Foreskin melanocyte (primary cell): ENCODE measurements at places on chromosomes 3 and 15.

DNA sequence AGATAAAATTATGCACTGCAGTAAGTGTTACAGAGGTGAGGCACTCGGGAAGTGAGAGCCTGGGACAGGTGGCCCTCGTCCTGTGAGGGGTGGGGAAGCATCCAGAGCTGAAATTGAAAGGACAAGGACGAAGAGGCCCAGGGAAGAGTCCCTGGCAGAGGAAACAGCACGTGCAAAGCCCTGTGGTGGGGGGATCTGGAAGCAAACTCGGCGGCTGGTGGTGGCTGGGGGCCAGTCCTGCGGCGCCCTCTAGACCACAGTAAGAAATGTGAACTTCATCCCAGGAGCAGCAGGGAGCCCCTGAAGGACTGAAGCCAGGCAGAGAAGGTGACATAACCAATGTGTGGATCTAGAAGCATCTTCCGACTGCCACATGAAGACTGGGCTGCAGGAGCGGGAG lies 42.8 kb downstream of the GRIP2 start:
- DNase-seq = no peak

DNA sequence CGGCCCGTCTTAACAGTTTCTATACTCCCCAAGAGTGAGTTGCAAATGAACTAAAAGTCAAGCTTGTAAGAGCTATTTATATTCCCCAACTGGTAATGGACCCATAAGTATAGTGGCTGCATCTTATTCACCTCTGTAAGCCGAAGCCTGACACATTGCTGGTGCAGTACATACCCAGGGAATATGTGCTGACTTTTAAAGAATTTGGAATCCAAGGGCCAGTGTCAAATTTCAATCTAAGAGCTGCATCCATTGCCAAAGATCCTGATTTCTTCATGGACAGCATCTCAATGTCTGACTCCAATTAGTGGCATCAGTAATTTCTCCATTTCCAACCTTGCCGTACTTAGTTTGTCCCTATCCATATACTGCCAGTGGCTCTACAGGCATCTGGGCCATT lies 42.0 kb downstream of the FRMD4B start:
- DNase-seq = no peak

- DNase-seq = no peak
Observed at GRCh38 chr3:128433837-128434165, 32.9 kb downstream of the DNAJB8 start.

- no peak for DNase-seq
Observed at GRCh38 chr15:99021027-99021627, 13.5 kb upstream of the PGPEP1L start.

DNA sequence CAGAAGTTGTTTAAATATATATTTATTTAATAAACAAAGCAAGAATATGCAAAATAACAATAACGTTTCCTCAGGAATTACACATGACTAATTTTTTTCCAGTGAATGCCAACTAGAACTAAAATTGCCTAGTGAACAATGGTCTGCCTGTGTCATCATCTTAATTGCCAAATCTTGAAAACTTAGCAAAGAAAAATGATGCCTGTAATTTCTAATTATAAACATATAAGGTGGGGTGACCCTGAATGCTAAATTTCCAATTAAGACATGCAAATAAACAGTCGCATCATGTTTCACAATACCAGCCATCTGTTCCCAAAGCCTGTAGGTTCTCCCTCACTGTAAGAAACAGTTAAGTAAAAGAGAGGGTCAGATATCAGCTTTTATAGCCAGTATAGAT lies 67.6 kb upstream of the PLCL2 start:
- no peak for DNase-seq

GRCh38 chr3:61857297-61857696 lies 295.9 kb downstream of the PTPRG start:
- DNase-seq = no peak

GRCh38 chr3:7536510-7536909 lies 675.6 kb downstream of the GRM7 start:
- DNase-seq = no peak

GRCh38 chr15:34892963-34893591 lies 76.5 kb downstream of the AQR start:
- no peak for DNase-seq

GRCh38 chr3:126731044-126731443 lies 27.0 kb downstream of the CHCHD6 start:
- DNase-seq = no peak

DNA sequence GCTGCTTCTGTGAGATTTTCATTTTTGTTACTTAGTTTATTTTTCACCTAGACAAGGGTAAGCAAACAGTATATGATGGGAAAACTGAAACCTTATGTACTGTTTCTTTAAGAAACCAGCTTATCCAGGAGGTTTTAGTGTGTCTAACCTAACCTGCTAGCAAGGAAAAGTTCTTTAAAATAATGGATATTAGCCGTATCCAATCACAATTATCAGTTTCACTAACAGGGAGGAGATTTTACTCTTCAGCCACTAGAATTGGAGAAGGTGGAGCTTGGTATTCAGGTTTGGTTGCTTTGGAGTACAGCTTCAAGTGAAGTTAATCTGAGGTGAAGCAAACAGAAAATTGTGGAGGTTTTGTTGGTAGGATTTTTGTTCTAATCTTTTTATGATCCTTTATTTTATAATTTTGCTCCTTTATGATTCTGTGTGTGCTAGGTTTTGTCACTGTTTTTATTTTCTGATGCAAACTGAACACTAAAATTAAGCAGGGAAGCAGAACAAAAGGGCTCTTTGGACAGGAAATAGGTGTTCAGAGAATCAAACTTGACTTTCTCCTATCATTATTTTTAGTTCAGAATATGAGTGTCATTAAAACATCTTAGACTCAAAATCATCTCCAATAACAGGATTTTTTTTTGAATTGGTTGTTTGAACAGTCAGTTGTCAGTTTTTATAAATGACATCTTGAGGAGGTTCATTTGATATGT lies 13.0 kb downstream of the ZFAND6 start:
- DNase-seq = peak; percentile 83

DNA sequence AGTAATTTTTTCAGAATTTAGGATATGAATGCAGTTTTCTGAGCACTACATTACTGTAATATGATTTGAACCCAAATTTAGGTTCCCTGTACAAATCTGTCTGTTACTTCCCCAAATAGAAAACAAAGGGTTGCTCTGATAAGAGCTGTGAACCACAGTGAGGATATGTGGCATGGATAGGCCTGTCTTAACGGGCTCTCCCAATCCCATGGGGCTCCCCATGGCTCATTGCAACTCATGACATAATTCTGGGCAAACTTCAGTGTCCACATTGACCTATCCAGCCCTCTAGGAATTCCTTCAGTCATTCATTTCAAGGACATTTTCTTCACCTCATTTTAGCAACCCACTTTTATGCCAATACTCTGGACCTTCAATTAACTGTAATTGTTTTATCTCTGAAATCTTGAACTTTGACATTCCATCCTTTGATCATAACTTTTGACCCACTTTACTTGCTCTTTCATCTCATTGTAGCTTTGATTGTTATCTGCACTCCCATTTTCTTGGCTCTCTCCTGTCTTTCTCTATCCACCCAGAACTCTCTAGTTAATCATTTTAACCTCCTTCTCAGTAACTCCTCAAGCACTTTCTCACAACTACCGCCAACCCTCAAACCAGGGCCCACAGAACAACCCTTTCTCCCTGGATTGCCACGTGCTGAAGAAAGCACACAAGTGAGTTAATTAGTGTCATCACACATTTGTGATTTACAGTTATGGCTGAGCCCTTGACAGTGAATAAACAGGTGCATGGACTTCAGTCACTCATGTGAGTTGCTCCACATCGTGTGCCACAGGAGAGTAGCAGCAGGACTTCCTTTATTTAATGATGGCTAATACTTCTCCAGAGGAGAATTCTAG lies 94.9 kb upstream of the AADACL2 start:
- DNase-seq = no peak

- no peak for DNase-seq
Observed at GRCh38 chr15:99296386-99296785, 45.1 kb downstream of the LRRC28 start.

DNA sequence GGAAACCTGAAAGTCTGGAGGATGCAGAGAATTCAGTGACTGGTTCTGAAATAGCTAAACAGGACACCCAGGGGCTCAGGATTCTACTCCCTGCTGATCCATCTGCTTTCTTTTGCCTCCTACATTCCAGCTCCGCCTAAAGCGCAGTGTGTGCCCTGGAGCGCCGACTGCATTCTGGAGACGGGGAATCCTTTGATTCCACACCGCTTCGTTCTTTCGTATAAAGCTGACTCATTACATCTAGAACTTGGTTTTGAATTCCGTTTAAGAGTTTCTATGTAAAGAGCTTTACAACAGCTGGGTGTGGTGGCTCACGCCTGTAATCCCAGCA lies 61.8 kb downstream of the SENP2 start:
- no peak for DNase-seq

GRCh38 chr15:22980189-22981050 lies at the start of gene CYFIP1:
TSS of gene CYFIP1 (minus strand) at chr15:22980368. CDS start at chr15:22947285, 33,083 bp downstream.
- peak; percentile 56 for DNase-seq

GRCh38 chr3:1406250-1406649 lies 313.4 kb downstream of the CNTN6 start:
- DNase-seq = no peak

GRCh38 chr3:138407236-138407907 lies 27.0 kb upstream of the ESYT3 start:
- DNase-seq = no peak

- DNase-seq = no peak
Observed at GRCh38 chr3:30017901-30018300, 588.5 kb upstream of the TGFBR2 start.

DNA sequence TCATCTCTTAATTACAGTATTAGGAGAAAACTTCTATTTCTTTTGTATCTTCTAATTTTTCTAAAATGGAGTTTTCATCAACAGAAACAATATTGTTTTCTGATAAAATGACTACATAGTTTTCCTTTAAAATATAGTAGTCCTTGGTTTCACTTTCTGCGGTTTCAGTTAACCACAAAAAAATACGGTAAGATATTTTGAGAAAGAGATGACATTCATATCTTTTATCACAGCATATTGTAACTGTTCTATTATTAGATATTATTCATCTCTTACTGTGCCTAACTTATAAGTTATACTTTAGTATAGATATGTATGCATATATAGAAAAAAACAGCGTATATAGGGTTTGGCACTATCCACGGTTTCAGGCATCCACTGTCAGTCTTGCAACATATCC lies 2.3 kb downstream of the B4GALT4 start:
- DNase-seq = no peak

- peak; percentile 60 for DNase-seq
Observed at GRCh38 chr3:186185194-186185787, 76.4 kb upstream of the ETV5 start.

DNA sequence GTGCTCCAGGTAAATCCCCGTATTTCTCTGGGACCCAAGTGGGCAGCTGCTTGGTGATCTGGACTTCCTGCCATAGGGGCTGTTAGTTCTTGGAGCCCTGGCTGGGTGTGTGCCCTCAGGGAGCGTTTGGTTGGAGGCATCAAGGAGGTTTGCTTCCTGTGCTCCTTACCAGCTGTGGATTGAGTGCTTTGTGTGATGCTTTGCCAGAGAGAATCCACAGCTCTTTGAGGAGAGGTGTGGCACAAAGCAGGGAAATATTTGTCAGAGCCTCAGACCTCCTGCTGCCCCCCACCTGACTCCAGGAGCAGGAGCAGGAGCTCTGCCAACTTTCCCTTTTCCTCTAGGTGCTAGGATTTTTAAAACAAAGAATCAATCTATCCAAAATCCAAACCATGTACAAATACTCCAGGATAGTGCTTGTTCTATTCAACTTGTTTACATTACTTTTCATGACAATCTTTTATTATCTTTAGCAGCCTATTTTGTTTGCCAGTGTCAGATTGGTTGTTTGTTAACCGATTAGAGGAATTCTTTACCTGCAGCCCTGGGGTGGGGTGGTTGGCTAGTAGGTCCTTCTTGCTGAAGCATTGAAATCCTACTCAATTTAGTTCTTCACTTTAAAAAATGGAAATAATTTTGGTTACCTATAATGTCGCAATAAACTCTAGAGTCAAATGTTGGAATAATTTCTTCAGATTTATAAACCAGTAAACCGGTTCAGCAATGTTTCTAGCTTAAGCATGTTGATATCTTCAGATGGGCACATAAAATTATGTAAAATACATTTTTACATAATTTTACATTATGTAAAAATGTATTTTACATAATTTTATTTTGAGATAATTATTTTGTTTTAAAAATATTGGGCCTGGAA lies 2.5 kb downstream of the CTDSPL start:
- no peak for DNase-seq

DNA sequence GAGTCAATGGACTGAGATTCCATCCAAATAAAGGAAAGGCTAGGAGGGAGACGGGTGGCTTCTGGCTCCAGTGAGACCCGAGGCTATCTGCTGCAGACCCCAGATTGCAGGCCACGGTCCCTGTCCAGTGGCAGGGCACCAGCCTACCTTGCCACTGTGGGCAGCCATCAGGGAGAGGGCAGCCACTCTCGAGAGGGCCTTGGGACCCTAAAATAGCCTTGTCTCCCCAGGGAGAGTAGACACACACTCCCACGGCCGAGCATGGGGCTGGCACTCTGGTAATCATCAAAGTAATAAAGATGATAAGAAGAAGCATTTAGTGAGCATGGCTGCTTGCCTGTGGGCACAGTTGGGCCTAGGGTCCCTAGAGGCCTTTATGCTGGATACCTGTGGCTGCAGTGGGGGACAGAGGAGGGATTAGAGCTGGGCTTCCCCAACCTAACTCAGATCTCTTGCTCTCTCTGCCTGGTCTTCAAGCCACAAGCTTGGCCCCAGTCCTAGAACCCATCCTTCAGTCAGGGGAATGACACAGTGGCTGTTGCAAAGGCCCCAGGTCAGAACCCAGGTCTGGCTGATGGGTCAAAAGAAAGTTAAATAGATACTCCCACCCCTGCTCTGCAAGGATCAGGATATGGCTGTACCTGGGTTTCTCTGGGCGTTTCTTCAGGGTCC lies 9.2 kb upstream of the VIPR1 start:
- no peak for DNase-seq

DNA sequence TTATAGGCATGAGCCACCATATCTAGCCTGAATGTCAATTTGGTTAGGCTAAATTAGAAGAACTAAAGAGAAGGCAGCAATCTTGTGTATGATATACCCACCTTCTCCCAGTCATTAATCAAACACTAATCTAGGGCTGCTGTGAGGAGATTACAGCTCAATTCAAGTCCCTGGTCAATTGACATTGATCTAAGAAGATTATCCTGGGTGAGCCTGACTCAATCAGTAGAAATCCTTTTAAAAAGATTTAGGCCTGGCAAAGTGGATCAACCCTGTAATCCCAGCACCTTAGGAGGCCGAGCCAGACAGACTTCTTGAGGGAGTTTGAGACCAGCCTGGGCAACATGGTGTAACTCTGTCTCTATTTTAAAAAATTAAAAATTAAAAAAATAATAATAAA lies 2.5 kb upstream of the DNAH12 start:
- DNase-seq = no peak

GRCh38 chr3:159169828-159170227 lies 368.0 kb downstream of the MFSD1 start:
- DNase-seq = peak; percentile 11

GRCh38 chr3:20076296-20076997 lies 36.2 kb downstream of the KAT2B start:
- no peak for DNase-seq

GRCh38 chr3:100682056-100682853 lies 27.0 kb upstream of the TFG start:
- DNase-seq = no peak
